Upper lobe of left lung (tissue), 6 donors: ENCODE measurements at places on chromosomes 1 and 21. TPM values are rescaled to one million over a fixed set of nuclear protein-coding genes. Genes with fewer than 3 reads are reported as not detected.

The TMEM51 gene
- 22.4 TPM for total RNA-seq

The TFF3 gene
- 14.4 TPM for total RNA-seq

GRCh38 chr1:5223206-5223605, 568.8 kb downstream of the AJAP1 start:
- H3K4me1 ChIP-seq, result no peaks in the 10 kb centered on the region
- DNase-seq, result no peak
- no peaks in the 10 kb centered on the region for H3K36me3 ChIP-seq
- no peaks in the 10 kb centered on the region for H3K27me3 ChIP-seq

The SFPQ gene
- 199 TPM for total RNA-seq

The FCRL3 gene
- total RNA-seq, result 1.1 TPM

GRCh38 chr1:2384941-2385481, 6.3 kb downstream of the MORN1 start:
- H3K27me3 ChIP-seq, result no peaks in the 10 kb centered on the region
- no peak overlapping the region for H3K4me3 ChIP-seq
- peaks cover 7% of the 10 kb centered on the region for H3K36me3 ChIP-seq
- H3K4me1 ChIP-seq, result peaks cover 3% of the 10 kb centered on the region

The PGLYRP3 gene
- not detected for total RNA-seq

The C4BPA gene
- 618 TPM for total RNA-seq

DNA sequence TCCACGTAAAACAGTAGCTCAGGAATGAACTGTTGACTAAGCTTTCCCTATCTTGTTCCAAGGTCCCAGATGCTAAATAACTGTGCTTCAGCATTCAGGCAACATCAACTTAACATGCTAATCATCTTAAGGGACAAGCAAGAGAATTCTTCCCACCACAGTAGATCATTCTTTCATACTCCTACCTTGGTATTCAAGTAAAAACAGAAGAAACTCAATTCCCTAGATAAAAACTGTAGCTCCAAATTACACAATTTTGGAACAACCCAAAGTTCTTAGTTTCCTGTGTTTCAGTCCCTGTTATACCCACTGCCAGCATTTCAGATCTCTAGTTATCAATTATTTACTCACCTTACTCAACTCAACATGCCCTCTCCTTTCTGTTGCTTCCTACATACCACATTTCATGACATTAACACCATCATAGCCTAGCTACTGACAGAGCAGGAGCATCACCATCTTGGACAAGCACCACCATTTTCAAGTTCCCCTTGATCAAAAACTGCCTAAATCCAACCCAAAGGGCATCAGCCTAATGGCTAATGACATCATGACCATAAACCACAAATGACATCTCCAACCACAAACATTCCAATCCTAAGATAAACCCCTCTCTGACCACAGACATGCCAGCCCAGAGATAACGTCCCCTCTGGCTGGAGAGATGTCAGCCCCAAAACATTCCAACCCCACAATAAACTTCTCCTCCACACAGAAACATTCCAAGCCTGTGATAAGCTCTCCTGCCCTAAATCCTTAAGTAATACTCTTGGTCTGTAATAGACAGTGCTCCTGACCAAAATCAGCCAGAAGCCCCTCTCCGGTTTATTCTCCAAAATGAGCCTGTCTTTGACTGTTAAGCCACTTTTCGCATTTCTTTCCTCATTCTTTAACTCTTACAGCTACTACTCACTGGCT, 191.2 kb downstream of the RERE start:
- H3K4me3 ChIP-seq, result no peak overlapping the region
- no peaks in the 10 kb centered on the region for H3K36me3 ChIP-seq
- no peak for DNase-seq
- H3K27me3 ChIP-seq, result no peaks in the 10 kb centered on the region
- peaks cover 7% of the 10 kb centered on the region for H3K4me1 ChIP-seq

GRCh38 chr1:77421504-77422233, 139.8 kb downstream of the AK5 start:
- H3K27me3 ChIP-seq, result no peaks in the 10 kb centered on the region
- no peak overlapping the region for H3K4me3 ChIP-seq
- H3K4me1 ChIP-seq, result no peaks in the 10 kb centered on the region
- DNase-seq, result no peak

- no peaks in the 10 kb centered on the region for H3K36me3 ChIP-seq
- no peaks in the 10 kb centered on the region for H3K4me1 ChIP-seq
- H3K27ac ChIP-seq, result no peak overlapping the region
- no peak for DNase-seq
Observed at GRCh38 chr1:10989095-10989494, 23.4 kb upstream of the TARDBP start.

The LRRC3 gene
- total RNA-seq, result 4.7 TPM

DNA sequence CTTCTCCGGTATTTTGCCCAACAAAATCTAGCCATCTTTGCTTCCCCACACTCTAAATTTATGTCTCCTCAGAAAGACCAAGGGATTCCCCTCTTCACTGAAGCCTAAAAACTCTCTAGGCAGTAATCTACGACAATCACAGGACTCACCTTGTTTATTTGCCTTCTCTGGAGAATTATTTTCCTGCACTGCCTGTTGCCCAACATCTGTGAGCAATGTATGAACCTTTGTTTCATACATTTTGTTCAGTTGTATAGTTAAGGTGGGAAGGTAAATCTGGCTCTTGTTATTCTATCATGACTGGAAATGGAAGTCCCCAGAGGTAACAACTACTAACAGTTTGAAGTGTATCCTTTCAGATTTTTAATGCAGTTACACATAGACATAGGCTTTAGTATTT, 2.2 kb downstream of the COPA start:
- no peak overlapping the region for H3K4me3 ChIP-seq
- H3K27ac ChIP-seq, result no peak overlapping the region
- no peak for DNase-seq
- peaks cover 47% of the 10 kb centered on the region for H3K4me1 ChIP-seq
- H3K36me3 ChIP-seq, result peaks cover 31% of the 10 kb centered on the region
